ENCODE measurements at places on chromosomes 11 and 22. TPM values are rescaled to one million over a fixed set of nuclear protein-coding genes. Genes with fewer than 3 reads are reported as not detected.

MS4A12 gene
- total RNA-seq = not detected

RIBC2 gene
- total RNA-seq = 2.5 TPM

LINC01488 gene
- total RNA-seq = not detected

C11orf54 gene
- 34.5 TPM for total RNA-seq

PVALB gene
- not detected for total RNA-seq

EIF3D gene
- 204 TPM for total RNA-seq

MLC1 gene
- total RNA-seq = 1.8 TPM
